ENCODE measurements at places on chromosomes 1 and 21. TPM values are rescaled to one million over a fixed set of nuclear protein-coding genes. Genes with fewer than 3 reads are reported as not detected.

- DNase-seq: no peak
Measured at GRCh38 chr1:230080822-230081221, 13.8 kb downstream of the GALNT2 start.

DNA sequence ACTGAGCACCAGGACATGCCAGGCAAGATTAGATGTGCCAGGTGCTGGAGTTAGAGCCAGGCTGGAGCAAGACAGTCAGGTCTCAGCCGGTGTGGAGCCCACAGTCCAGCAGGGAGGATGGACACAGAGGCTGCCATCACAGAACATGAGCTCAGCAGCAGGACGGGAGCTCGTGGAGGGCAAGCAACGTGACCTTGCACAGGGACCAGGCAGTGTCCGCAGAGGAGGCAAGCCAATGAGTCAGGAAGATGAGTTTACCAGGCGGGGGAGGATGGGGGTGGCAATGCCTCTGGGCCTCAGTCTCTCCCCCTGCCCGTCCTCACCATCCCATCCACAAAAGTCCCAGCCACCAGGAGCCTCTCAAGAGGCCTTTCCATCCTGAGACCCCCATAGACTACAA, 20.7 kb upstream of the ZC3H12A start:
- DNase-seq: no peak

GRCh38 chr1:95509989-95510388, 276.0 kb downstream of the RWDD3 start:
- no peak for DNase-seq

The C1orf198 gene
- 80.9 TPM for polyA plus RNA-seq
